Stimulated activated CD4-positive, alpha-beta T cell treated with anti-CD3 and anti-CD28 coated beads, Interleukin-1b, Interleukin-23, amount 100 ng/mL, for 1 hour (primary cell): ENCODE measurements at places on chromosomes 13 and 19.

DNA sequence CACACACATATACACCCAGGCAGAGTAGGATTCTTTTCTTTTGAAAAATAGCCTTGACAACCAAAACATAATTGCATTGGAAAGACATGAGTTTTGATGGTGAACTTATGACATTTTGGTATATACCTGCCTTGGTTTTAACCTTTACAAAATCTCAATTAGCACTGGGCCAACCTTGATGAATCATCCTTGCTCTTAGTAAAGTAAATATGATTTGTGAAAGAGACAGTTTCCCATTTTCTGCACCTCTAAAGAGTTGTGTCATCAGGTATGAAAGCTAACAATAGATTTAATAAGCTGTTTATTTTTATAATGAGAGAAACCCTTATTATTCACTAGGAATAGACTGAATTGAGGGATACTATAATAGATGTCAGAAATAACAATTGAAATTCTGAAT is 15.7 kb upstream of the ENOX1 start:
- no peak for DNase-seq

- DNase-seq = no peak
Measured at GRCh38 chr19:4575267-4576015, 16.0 kb upstream of the SEMA6B start.

DNA sequence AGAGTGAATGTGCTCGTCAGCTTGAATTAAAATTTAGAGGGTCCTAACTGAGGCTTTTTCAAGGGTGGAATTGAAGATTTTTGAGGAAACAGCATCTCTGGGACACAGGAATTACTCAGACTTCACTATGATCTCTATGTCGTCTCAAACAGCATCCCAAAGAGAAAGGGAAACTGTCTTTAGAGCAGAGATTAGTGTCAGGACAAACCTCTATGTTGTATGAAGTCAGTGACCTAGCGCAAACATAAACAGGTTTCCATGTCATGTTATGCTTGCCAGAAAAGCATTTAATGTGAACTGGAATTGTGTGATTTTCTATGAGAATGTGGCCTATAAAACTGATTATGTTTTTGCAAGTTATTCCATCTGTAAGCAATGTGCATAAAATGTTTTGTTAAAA is 573.7 kb downstream of the GPC6 start:
- no peak for DNase-seq

DNA sequence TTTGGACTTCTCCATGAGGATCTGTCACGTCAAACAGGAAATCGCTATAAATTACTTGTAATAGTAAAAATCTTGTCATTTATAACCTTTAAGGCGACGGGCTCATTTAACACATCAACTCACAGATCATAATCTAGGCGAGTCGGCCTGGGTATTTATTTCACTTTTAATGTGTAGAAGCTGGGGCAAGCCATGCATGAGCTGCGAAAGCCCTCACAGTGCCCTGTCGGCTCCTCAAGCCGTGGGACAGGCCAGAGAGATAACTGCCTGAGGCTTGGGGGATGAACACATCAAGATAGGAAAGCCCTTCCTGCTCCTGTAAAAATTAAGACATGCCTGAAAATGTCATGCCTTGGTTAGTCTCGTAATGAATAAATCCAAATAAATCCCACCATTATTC is 30.8 kb downstream of the SOX1 start:
- no peak for DNase-seq

- no peak for DNase-seq
Measured at GRCh38 chr13:112350300-112350699, 25.9 kb upstream of the SPACA7 start.

- no peak for DNase-seq
Measured at GRCh38 chr19:6691342-6691741, 21.4 kb upstream of the TNFSF14 start.

DNA sequence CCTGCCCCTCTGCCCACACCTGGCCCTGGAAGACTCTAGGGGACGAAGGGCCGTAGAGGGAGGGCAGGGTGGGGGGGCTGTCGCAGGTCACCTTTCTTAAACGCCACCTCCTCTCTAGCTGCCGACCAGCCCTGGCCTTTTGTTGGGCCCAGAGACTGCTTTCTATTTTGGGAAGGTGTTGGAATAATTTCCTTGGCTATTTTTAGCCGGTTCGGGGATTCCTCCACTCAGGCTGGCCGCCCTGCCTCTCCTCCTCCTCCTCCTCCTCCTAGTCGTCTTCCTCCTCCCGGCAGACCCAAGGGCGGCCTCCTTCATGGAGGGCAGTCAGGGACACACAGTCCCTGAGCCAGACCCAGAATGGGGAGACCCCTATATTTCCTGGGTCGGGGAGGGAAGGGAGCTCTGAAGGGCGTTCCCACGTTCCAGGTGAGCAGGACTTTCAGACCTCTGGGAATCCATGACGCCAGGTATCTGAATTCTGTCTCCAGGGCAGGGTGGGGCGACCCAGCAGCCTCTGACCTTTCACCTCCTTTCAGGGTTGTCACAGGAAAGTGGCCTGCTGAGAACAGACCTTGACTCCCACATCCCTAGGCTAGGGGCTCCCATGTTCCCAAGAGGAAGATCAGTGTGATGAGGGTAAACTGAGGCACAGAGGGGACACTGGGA is 19.9 kb downstream of the GADD45B start:
- no peak for DNase-seq
